ENCODE measurements at places on chromosomes 2 and 18. TPM values are rescaled to one million over a fixed set of nuclear protein-coding genes. Genes with fewer than 3 reads are reported as not detected.
A peak's percentile ranks its signal among the peaks of the same experiment; 100 is the strongest.

DNA sequence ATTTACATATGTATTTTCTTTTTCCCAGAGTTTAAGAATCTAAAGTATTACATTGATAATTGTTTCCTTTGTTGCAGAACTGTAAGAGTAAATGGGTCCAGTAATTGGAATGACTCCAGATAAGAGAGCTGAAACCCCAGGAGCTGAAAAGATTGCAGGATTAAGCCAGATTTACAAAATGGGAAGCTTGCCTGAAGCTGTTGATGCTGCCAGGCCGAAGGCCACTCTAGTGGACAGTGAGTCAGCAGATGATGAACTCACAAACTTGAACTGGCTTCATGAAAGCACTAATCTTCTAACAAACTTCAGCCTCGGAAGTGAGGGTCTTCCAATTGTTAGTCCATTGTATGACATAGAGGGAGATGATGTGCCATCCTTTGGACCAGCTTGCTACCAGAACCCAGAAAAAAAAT is 183.8 kb upstream of the STON1 start:
- no peaks in the 10 kb centered on the region for H3K27me3 ChIP-seq
- no peak for DNase-seq
- H3K4me1 ChIP-seq = peaks cover 52% of the 10 kb centered on the region
- H3K4me3 ChIP-seq = no peak overlapping the region

DNA sequence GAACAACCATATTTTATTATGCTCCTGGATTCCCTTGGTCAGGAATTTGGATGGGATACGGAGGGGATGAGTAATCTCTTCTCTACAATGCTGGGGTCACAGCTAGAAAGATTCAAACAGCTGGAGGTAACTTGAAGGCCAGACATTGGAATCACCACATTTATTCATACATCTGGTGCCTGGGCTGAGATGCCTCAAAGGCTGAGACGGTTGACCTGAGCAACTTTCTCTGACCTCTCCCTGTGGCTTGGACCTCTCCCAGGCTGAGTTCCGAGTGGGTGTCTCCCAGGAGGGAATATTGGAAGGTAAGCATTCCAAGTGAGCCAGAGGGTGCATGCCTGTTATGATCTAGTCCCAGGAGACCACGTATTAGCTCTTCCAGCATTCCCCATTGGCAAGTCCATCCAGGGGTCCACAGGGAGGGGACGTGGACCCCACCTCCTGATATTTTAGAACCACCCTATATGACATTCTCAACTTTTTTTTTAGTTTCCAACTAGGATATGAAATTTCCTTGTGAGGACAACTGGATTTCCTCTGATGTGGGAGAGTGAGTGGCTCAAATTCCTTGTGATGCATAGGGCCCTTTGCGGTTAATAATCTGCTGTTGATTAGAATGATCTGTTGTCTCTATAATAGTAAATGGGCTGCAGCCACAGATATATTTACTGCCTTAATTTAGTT is 101.8 kb downstream of the MRPS9 start:
- peaks cover 35% of the 10 kb centered on the region for H3K27me3 ChIP-seq
- no peaks in the 10 kb centered on the region for H3K36me3 ChIP-seq
- H3K4me1 ChIP-seq = no peaks in the 10 kb centered on the region
- H3K4me3 ChIP-seq = no peak overlapping the region
- no peak for DNase-seq

GRCh38 chr2:15058015-15058720 is 425.7 kb downstream of the LRATD1 start:
- H3K27me3 ChIP-seq = no peaks in the 10 kb centered on the region
- H3K36me3 ChIP-seq = no peaks in the 10 kb centered on the region
- no peak for DNase-seq
- H3K4me1 ChIP-seq = no peaks in the 10 kb centered on the region

ZC3H6 gene
- total RNA-seq = 16.9 TPM

- no peak for DNase-seq
- H3K4me3 ChIP-seq = no peak overlapping the region
- no peaks in the 10 kb centered on the region for H3K4me1 ChIP-seq
- H3K27ac ChIP-seq = no peak overlapping the region
- no peaks in the 10 kb centered on the region for H3K27me3 ChIP-seq
- no peaks in the 10 kb centered on the region for H3K36me3 ChIP-seq
These were observed 174.2 kb downstream of the MIB1 start for GRCh38 chr18:21914739-21915319.

- no peaks in the 10 kb centered on the region for H3K27me3 ChIP-seq
- no peak overlapping the region for H3K27ac ChIP-seq
- no peaks in the 10 kb centered on the region for H3K36me3 ChIP-seq
- H3K4me3 ChIP-seq = no peak overlapping the region
These were observed 75.6 kb downstream of the MAP4K4 start for GRCh38 chr2:101773137-101773536.

DNA sequence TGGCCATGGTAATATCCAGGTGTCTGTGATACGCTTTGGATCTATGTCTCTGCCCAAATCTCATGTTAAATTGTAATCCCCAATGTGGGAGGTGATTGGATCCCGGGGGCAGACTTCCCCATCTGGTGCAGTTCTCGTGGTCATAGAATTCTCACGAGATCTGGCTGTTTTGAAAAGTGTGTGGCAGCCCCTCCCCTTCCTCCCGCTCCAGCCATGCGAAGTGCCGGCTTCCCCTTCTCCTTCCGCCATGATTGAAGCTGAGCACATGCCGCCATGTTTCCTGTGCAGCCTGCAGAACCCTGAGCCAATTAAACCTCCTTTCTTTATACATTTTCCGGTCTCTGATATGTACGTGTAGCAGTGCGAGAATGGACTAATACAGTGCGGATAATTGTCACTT is 42.5 kb downstream of the GPC1 start:
- H3K27me3 ChIP-seq = no peaks in the 10 kb centered on the region
- peak; percentile 28 for DNase-seq
- no peaks in the 10 kb centered on the region for H3K4me1 ChIP-seq
- H3K36me3 ChIP-seq = no peaks in the 10 kb centered on the region
- H3K4me3 ChIP-seq = no peak overlapping the region

GRCh38 chr2:85662899-85663593 is 5.0 kb downstream of the SFTPB start:
- no peak overlapping the region for H3K4me3 ChIP-seq
- DNase-seq = no peak
- no peak overlapping the region for H3K27ac ChIP-seq
- H3K36me3 ChIP-seq = peaks cover 21% of the 10 kb centered on the region
- H3K4me1 ChIP-seq = no peaks in the 10 kb centered on the region

LYPD6 gene
- total RNA-seq = 1.7 TPM

RNF125 gene
- 8.6 TPM for total RNA-seq

GRCh38 chr2:158191076-158191895 is 89.6 kb downstream of the UPP2 start:
- no peak overlapping the region for H3K27ac ChIP-seq
- DNase-seq = no peak
- H3K27me3 ChIP-seq = no peaks in the 10 kb centered on the region
- no peak overlapping the region for H3K4me3 ChIP-seq

GRCh38 chr2:71897137-71897480 is 250.6 kb downstream of the CYP26B1 start:
- H3K4me1 ChIP-seq = peaks cover 39% of the 10 kb centered on the region
- H3K27me3 ChIP-seq = no peaks in the 10 kb centered on the region
- H3K36me3 ChIP-seq = no peaks in the 10 kb centered on the region
- peak; percentile 87 for DNase-seq
- H3K4me3 ChIP-seq = no peak overlapping the region
- no peak overlapping the region for H3K27ac ChIP-seq

TUBA4B gene
- not detected for total RNA-seq

DNA sequence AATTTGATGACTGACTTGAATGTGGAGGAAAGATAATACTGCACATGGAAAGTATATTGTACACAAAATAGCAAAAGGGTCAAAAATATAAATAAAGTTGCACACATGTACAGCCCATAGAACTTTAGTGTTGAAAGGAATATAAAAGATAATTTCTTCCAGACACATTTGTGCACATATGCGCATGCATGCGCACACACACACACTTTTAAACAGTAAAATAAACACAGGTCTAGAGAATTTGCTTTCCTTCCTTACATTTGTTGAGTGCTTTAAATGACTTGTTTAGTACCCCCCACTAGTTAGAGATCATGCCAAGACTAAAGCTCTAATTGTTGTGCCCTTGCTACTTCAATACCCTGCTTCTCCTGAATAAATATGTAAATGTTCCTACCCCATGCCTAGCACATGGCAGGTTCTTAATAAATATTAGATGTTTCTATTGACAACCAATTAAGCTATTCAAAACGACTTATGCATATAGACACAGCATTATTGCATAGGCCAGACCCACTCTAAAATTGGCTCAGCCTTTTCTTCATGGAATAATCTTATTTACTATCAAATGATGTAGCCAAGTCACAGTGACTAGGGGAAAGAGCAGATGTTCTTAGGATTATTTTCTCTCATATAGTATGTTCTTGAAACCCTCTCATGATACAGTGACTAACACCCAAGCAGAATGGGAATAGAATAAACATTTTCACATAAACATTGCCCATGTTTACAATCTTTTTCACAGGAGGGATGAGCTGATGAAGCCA is 165.5 kb upstream of the ACVR2A start:
- H3K27me3 ChIP-seq = no peaks in the 10 kb centered on the region
- no peak overlapping the region for H3K27ac ChIP-seq
- no peak overlapping the region for H3K4me3 ChIP-seq

DNA sequence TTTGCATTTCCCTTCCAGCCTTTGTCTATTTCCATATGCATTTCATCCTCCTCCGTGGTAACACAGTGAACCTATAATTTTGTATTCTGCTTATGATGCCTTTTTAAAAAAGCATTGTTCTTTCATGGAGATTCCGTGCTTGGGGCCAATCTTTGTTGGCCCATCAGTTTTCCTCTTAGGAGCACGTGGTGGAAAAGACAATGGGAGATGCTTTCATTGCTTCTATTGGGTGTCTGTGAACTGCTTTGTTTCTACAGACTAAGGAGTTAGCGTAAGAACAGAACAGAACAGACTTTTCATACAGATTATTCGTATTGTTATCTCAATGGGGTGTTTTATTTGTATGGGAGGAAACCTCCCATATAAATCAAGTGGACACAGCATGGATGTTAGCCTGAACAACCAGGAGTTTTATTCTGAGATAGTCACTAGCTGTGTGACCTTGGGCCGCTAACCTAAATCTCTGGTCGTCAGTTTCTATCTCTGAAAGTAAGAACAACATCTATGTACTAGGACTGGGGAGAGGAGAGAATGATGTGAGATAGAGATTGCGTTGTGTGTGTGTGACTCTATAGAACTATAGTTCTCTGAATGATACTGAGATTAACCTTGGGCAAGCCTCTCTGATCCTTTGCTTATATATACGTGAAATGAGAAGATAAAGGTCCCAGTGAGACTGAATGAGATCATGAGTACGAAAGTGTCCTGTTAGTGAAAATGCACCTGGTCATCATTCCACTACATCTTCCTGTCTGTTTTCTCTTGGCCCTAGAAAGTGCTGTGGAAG is 22.9 kb upstream of the YWHAQ start:
- H3K27me3 ChIP-seq = no peaks in the 10 kb centered on the region
- H3K4me3 ChIP-seq = no peak overlapping the region
- no peak for DNase-seq
- H3K36me3 ChIP-seq = no peaks in the 10 kb centered on the region

DNA sequence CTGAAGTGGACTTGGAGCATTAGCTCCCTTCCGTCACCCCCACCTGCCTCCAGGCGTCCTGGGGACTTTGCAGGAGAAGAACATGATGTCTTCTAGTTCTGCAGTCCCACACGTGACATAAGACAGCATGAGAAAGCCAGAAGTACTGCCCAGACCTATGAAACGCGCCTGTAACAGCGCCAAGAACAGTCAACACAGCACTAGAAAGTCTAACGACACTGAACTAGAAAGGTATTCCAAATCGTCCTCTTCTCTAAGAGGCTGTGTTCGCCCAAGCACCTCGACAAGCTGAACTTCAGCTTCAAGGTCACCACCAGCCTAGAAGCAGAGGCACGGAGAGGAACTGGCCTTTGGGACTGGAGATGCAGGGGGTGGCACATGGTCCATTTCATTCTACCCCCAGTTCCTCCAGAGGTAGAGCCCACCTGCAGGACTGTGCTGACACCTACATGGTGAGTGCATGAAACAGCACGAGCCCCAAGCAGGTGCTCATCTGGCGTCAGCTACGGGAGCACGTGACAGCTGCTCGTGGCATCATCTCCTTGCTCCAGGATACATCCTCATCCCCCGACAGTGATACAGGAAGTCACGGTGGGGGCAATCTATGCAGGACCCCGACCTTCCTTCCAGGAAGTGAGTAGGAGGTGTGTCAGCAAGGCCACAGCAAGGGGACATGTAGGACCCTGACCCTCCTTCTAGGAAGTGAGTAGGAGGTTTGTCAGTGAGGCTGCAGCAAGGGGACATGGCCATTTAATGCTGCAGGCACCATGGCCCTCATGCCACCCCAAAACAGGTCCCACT is 3.7 kb downstream of the HDAC4 start:
- no peaks in the 10 kb centered on the region for H3K36me3 ChIP-seq
- peaks cover 25% of the 10 kb centered on the region for H3K4me1 ChIP-seq
- no peak overlapping the region for H3K4me3 ChIP-seq
- DNase-seq = no peak

COL6A3 gene
- total RNA-seq = 66.0 TPM

DNA sequence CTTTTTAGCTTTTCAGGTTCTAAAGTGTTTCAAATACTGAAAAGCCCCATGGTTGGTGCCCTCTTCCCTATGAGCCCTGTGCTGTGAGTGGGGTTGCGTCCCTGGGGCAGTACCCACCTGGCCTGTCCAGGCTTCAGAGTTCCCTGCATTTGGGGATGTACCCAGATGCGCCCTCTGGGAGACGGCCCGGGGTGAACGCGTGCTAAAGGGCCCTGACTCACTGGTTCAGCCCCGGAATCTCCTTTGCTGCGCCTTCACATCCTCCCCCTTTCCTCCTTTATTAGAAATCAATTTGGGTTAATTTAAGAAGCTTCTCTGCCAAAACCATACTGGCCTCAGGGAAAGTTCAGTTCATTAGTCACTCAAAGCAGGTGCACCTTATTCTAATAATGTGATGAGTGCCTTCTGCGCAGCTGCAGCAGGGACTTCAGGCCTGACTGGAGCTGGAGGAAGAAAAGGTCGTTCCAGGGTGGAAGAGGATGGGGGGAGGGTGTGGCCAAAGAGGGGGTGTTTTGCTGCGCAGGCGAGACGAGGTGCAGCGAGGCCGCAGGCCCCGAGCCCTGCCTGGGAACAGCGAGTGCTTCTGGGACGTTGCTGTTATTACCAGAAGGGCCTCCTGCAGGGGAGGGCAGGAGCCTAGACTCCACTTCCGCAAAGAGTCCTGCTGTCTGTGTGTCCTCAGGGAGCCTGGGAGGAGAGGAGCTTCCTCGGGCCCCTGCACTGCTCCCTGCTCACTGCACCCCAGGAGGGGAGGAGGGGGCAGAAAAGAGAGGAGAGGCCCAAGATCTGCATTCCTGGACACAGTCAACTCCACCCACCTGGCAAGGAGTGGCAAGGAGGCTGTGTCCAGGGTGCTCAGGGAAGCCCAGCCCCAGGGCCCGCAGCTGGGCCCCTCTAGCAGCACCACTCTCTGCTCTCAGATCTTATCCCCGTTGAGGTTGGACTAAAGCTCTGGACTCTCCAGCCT is 223.2 kb upstream of the PXDN start:
- no peak overlapping the region for H3K4me3 ChIP-seq
- H3K36me3 ChIP-seq = no peaks in the 10 kb centered on the region
- H3K4me1 ChIP-seq = peaks cover 8% of the 10 kb centered on the region
- no peak overlapping the region for H3K27ac ChIP-seq
- no peaks in the 10 kb centered on the region for H3K27me3 ChIP-seq

Measured in spleen (tissue), 13 donors.